ENCODE measurements at places on chromosomes 2 and 18. TPM values are rescaled to one million over a fixed set of nuclear protein-coding genes. Genes with fewer than 3 reads are reported as not detected.

The CDKL4 gene
- 13.4 TPM for total RNA-seq

The IER3IP1 gene
- total RNA-seq, result 21.9 TPM

The FLACC1 gene
- 3.7 TPM for total RNA-seq

The FER1L5 gene
- total RNA-seq, result 0.69 TPM

The PECR gene
- 29.3 TPM for total RNA-seq

The MPP4 gene
- 0.23 TPM for total RNA-seq

The THAP4 gene
- 27.7 TPM for total RNA-seq

The C2orf81 gene
- 0.92 TPM for total RNA-seq

The MAP3K19 gene
- total RNA-seq, result 9.5 TPM

The UPP2 gene
- 0.69 TPM for total RNA-seq

The PJVK gene
- total RNA-seq, result 3.9 TPM

All from diencephalon (tissue), 1 donor.